Nasal cavity respiratory epithelium epithelial cell of viscerocranial mucosa (primary cell): ENCODE measurements at places on chromosomes 6 and 20. TPM values are rescaled to one million over a fixed set of nuclear protein-coding genes. Genes with fewer than 3 reads are reported as not detected.

Gene TMEM239
- not detected in 2 replicates for total RNA-seq

Gene OR2H1
- not detected in 2 replicates for total RNA-seq

Gene MYB
- total RNA-seq: under 0.01 and 0.36 TPM in 2 replicates

Gene PCMT1
- 104 and 127 TPM in 2 replicates for total RNA-seq
